ENCODE measurements at places on chromosomes 5 and 9. TPM values are rescaled to one million over a fixed set of nuclear protein-coding genes. Genes with fewer than 3 reads are reported as not detected.

The ROR2 gene
- 1.6 TPM for total RNA-seq

The FGF18 gene
- total RNA-seq, result 1.2 TPM

The WHRN gene
- total RNA-seq, result 5.0 TPM

The UGT3A1 gene
- not detected for total RNA-seq

The SPATA31C1 gene
- not detected for total RNA-seq

The DMRT3 gene
- not detected for total RNA-seq

The FOXD4 gene
- 0.33 TPM for total RNA-seq

The SHOC1 gene
- total RNA-seq, result not detected

The SOX30 gene
- total RNA-seq, result not detected

The GDNF gene
- not detected for total RNA-seq

The ADAMTS2 gene
- total RNA-seq, result 0.09 TPM

The TNC gene
- 0.43 TPM for total RNA-seq
